ENCODE measurements at places on chromosomes 3 and 15.

GRCh38 chr3:192831111-192831644 is 86.5 kb downstream of the MB21D2 start:
- DNase-seq = peak; percentile 68

- peak; percentile 67 for DNase-seq
Observed at GRCh38 chr3:45321607-45322391, 66.6 kb upstream of the LARS2 start.

DNA sequence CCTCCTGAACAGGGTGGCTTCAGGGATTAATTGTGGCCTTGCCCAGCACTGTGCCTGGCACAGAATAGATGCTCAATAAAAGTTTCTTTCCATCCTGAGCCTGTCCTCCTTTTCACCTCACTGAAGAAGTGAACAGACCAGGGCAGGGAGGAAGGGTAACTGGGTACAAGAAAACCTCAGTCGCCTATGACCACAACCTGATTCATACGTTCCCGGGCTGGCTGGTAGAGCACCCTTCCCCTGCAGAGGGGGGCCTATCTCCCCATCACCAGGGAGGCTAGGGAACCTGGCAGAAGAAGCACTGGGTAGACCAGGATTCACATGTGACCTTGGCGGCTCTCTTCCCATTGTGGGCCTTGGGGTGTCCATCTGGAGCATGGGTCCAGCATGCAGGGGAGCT is 27.8 kb upstream of the CACNA2D2 start:
- no peak for DNase-seq

GRCh38 chr3:177452831-177453450 is 255.7 kb upstream of the TBL1XR1 start:
- DNase-seq = no peak

DNA sequence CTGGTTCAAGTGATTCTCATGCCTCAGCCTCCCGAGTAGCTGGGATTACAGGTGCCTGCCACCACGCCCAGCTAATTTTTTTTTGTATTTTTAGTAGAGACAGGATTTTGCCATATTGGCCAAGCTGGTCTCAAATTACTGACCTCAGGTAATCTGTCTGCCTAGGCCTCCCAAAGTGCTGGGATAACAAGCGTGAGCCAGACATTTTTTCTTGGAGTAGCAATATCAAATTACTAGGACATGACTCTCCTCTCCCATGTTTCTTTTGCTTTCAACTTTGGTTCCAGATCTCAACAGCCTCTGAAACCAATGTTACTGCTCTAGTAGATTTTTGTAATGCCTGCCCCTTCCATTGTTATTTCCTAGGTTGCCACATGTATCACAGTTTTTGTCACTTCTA is 462.0 kb downstream of the GBE1 start:
- no peak for DNase-seq

DNA sequence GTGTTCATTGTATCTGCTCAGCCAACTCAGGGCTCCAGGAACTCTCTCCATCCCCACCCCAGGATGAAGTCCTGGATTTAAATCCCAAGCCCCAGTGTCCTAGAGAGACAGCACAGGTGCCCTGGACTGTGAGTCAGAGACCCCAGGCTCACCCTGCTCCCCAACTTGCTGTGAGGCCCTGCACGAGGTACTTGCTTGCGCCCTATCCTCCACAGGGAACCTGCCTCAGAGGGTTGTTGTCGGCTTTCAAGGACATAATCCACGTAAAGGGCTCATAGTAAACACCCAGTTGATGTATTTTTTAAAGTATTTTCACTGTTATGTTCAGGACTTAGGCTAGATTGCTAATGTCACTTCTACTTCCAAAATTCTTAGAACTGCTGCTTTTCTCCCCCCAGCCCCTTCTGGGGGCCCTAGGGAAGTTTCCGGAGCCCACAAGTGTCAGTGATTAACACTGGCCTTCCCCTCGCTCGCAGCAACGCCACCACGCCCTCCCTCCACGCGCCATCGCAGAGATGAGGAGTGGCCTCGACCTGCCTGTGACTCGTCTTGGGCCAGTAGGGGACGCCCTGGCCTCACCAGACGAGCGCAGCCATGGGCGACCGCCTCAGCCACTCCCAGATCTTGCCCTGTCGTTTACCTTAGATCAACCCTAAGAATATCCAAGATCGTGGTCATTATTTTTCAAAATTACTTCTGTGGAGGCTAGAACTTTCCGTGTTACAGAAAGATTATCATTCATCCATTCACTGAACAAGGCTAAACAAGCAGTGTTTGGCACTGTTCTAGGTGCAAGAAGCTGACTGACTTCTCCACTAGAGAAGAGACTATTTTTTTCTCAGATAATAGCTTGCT is 6.0 kb upstream of the SRP14 start:
- peak; percentile 79 for DNase-seq

DNA sequence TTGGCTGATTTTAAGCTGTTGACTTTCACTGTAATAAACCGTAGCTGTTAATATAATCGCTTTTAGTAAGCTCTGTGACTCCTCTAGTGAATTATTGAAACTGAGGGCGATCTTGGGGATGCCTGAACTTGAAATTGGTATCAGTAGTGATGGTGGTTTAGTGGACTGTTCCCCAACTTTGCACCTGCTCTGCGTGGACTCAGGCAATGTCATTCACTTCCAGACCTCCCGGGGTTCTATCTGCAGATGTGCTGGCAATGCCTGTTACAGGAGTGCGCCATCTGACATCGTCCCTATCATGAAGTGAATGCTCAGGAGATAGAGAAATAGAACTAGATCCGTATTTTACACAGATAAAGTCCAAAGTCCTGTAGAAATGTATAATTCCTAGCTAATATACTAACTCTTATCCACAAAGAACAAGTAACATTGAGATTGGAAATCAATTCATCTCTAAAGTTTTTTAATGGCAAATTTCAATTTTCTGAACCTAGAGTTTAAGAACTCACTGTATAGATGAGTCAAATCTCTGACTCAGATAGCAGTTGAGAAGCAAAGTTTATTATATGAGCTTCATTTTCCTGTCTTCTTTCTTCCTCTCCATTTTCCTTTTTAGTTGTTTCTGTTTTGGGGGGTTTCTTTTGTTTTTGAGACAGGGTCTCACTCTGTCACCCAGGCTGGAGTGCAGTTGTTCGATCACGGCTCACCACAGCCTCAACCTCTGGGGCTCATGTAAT is 51.8 kb downstream of the HEG1 start:
- no peak for DNase-seq

DNA sequence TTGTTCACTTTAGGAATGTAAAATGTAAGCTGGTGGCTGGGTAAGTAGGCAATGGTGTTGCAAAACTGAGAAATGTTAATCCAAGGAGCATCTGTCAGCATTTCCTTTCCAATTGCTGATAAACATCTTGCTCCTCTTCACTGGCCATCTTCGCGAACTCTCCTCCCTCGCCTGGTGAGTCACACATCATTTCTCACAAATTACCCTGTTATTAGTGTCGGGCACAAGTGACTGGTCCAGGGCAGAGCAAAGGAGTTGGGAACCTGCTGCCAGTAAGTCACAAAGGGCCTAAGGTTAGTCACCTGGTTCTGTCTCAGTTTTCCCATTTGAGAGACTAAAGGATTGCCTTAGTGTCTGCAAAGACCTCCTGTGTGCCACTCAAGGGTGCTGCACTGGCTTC is 13.0 kb downstream of the CERS3 start:
- no peak for DNase-seq

DNA sequence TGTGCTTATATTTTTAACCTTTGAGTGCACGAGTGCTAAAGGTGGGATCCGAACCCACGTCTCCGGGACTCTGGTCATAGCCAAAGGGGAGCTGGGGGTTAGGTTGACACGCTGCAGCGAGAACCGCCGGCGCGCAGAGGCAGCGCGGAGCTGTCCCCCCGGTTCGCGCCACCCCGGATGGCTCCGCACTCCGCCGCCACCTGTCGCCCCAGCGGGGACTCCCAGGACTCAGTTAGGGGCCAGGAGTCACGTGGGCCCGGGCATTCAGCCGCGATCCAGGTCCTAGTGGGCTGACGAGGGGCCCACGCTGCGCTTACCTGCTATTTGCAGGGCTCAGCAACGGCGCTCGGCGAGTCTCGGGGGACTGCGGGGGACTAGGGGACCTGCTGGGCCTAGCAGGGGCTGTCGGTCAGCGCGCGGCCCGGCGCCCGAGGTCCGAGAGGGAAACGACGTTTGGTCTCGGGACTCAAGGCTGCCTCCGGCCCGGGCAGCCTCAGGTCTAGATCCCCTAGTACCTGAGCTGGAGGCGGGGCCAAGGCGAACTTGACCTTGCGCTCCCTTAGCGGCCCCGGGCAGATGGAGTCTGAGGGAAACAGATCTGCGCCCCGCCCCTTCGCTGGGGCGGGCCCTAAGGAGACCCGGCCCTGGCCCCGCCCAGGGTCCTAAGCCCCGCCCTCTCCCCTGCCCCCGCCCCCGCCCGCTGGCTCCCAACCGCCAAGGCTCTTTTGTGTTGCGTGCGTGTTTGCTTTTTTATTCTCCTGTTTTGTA is at the start of gene NMNAT3:
NMNAT3 (minus strand) TSS at position 585 of the 768 bp plus-strand sequence. CDS start 50,248 bp downstream, outside the sequence.
- no peak for DNase-seq

DNA sequence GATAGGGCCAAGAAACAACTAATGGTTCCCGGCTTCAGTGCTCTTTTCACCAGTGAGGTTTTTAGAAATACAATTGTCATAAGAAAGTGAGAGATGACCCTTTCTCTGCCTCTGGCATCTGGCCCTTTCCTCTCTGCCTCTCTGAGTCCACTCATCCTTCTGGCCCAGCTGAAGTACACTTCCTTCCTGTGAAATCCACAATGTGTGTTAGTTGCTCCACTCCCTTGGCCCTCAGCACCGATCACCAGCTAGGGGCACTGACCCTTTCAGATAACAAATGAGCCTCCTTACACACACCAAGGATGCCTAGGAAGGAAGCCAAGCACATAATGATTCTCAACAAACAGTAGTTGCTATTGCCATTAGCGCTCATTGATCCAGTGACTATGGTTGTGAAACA is 2.9 kb upstream of the CAV3 start:
- no peak for DNase-seq

GRCh38 chr15:60576044-60576443 is 97.1 kb upstream of the ICE2 start:
- DNase-seq = peak; percentile 12

Measured in HT1080 (cell line).